ENCODE measurements at places on chromosomes 13 and 19.

GRCh38 chr13:31980830-31981229 is 50.7 kb upstream of the FRY start:
- no peak for DNase-seq

DNA sequence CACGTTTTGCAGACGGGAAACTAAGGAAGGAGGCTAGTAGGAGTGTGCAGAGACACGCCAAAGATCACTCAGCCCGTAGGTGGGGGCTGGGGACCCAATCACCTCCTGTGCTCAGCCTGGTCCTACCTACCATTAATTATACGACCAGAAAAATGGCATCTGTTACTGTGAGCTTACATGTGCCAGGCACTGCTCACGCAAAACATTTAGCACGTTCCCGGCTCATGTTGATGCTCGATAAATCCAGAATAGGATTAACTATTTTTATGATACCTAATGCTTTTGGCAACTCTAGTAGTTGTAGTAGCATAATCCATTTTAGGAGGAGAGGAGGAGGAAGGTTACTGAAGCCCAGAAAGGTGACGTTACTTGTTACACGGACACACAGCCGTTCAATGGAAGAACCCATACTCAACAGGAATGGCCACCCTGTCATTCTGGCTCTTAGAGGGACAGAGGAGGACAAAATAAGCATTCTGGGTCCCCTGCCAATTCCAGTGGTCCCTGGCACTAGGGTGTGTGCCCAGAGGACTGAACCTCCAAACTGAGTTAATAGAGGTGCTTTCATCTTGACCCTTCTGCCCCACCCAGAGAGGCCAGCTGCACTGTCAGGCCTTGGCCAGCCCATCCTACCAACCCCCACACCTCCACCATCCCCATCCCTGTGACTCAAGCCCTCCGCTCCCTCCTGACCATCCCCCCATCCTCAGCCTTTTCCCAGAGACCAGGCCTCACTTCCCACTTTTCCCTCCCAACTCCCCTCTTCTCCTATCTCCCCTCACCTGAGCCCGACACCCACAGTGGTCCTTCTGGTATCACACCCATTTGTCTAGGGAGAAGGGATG is 5.0 kb upstream of the EML2 start:
- DNase-seq: no peak

GRCh38 chr19:31976775-31977536 is 368.5 kb upstream of the ZNF507 start:
- no peak for DNase-seq

DNA sequence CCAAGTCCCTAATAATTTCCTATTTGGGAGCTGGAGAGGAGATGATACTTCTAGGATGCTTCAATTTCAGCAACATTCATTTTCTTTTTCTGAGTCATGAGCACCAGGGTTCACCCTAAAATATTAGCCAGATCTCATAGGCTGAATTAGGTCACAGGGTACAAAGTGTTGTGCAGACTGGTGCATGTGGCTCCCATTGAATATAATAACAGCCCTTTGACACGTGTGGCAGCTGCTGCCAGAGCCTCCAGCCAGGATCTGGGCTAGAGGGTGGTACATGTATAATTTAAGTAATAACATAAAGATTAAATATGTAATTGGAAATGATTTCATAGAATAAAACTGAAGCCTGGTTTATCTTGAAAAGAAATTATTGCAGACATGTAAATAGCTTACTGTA is 244.9 kb downstream of the ATP8A2 start:
- DNase-seq: no peak

DNA sequence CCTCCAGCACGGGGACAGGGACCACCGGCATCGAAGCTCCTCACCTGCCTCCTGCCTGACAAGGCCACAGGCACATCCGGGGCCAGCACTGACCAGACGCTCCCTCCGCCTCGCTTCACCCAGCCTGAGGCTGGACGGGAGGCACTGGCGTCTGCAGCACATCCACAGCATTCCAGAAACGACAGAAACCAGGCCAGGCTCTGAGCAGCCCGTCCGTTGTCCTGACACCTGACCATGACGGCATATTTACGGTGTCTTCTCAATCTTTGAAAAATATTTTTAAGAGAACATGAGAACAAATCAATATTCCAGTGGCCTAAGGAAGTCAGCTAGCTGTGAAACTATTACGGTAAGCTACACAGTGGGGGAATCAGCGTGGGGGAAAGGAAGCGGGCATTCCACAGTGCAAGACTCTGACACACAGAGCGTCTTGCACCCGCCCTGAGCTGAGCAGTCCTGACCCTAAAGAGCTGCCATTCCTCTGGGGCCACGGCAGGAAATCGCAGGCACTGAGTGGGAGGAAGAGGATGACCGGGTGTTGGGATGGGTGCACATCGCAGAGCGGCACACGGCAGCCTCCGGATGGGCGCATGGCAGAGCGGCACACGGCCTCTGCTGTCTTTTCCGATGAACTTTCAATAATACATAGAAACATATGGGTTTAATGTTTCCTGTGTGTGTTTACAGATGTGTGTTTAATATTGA is 26.8 kb downstream of the RASA3 start:
- no peak for DNase-seq

GRCh38 chr19:34847393-34847792 is 74.4 kb upstream of the ZNF599 start:
- no peak for DNase-seq

GRCh38 chr13:60351326-60351725 is 45.7 kb upstream of the TDRD3 start:
- DNase-seq: no peak

DNA sequence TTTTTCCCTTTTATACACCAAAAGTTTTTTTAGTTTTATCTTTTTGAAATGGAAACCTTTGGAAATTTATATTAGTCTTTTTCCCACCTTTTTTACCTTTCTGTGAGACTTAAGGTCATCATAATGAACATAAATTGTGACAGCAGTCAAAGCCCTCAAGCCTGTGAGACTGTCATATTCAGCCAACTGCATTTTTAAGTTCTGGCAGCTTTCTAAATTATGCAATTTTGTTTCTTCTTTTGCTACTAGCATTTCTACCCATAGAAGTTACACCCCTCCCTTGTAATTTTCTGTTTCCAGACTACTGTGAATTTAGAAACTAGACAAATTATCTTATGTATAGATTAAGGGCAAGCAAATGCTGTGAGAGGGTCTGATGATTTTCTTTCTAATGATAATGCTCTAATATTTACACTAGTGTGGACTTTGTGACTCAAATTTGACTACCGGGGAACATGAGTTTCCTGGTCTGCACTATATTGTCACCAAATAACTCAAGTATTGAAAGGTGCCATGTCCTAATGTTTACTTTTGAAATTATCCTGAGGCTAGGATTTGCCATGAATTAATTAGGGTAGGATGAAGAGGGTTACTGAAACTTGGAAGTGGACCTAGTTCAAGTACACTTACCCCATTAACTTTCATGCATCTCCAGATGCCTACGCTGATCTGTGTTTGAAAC is 43.7 kb downstream of the FRY start:
- no peak for DNase-seq

DNA sequence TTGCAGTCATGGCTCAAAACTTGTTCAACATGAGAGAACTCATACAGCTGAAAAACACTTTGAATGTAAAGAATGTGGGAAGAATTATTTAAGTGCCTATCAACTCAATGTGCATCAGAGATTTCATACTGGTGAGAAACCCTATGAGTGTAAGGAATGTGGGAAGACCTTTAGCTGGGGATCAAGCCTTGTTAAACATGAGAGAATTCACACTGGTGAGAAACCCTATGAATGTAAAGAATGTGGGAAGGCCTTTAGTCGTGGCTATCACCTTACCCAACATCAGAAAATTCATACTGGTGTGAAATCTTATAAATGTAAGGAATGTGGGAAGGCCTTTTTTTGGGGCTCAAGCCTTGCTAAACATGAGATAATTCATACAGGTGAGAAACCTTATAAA is 20.1 kb downstream of the ZNF283 start:
- no peak for DNase-seq

DNA sequence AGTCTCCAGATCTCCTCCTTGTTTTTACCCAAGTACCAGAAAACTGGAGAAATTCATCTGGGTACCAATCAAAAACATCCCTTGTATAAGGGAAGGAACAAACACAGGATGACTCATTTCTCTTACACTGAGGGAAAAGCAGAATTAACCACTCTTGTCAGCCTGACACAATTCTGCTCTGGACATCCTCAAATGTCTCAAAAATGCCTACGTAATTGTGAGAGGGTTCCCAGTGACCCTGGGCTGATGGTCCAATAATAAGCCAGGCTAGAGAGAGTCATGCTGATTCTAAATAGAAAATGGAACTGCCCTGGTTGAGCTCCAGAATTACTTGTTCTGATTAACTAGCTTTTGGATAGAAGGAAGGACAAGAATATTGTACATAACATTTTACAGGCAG is 14.5 kb downstream of the ZNF708 start:
- no peak for DNase-seq

DNA sequence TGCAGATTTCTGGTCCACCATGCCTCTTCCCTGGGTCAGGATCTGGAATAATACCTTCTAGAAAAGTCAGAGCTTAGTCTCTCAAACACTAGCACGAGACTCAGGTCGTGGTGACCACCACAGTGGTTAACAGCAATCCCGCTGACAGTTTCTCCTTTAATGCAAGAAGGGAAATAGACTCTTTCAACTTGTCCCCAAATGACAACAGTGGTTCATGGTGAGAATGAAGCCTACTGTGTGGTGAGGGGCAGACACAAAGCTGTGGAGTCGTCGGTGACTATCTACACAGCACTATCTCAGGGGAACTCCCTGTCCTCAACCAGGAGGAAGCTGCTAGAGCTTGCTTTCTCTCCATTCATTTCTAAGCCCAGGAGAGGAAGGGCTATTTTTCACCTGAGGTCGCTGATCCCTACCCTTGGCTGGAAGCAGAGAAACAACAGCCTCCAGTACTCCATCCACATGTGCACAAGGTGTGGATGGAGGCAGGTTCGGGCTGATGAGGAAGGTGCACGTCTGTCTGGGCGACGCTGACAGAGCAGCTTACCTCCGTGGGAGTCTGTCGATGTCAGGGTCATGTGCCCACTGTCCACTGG is 72.4 kb downstream of the STK24 start:
- DNase-seq: no peak

DNA sequence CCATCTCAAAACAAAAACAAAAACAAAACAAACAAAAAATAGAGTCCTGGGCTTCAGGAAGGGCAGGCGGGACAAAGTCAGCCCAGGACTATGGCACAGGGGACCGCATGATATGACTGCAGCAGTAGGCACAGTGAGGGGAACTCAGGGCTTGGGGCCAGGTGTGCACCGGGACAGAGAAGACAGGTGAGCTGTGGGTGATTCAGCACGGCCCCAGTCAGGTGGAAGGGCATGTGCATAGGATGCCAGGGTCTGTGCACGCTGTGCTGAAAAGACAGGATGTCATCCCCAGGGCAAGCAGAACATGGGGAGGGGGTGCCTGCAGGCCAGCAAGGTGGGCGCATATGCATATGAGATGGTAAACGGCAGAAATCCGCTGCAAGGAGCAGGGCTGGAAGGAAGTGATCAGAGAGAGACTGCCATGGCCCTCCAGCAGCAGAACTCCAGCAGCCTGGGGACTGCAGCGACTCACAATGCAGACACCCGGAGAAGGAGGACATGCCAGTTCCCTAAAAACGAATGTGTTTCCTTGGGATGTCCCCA is 15.0 kb downstream of the EPS15L1 start:
- DNase-seq: no peak

DNA sequence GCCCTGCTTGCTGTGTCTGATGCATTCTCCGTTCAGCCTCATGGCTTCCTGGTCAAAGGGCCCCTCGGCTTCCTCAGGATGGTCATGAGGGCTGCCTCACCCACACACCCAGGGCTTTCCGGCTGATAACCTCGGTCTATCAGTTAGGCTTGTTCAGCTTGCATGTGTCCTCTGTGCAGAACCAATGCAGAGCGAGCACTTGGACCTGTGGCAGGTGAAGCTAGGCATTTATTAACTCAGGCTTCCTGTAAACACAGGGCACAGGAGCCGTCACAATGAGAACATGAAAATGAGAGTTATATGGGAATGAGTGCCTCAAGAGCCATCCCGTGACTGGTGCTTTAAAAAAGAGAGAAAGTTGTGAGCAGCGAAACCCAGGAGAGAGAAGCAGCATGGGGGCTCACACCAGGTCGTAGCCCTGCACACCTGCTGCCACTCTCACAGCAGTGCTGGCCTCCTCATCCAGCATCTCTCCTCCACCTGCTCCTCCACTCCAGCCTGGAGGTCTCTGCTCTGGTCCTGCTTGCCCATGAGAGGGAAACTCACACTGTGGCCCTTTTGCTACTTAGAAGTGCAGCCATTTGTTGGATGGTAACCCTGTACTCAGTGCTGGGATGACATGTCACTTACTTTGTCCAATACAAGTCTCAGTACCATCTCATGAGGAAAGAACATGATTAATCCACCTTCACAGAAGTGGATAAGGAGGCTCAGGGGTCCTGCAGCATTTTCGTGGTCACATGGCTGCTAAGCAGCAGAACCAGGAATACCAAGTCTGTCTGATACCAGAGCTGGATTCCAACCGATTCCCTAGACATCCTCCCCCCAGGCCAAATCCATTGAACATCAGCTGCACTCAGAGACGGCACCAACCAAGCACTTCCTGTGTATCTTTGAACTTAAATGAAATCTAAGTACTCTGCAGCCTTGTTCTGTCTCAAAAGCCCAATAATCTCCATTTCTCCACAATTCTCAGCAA is 50.5 kb upstream of the IRS2 start:
- DNase-seq: no peak

DNA sequence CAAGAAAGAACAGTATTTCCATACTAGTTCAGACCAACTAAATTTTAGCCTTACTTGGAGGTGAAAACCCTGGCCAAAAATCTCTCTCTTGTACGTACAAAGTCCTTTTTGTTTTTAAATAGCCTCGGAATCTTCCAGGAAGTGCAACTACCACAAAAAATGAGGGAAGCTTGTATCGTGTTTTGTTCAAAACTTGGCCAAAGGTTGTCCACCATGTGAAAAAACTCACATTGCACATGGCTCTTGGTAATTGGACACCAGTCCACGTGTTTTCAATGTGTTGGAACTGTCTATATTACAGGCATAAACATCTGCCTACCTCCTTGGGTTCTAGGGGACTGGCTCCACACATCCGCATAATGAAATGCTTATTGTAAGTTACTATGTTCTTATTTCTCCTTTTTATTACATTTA is 15.2 kb upstream of the STRN4 start:
- no peak for DNase-seq

DNA sequence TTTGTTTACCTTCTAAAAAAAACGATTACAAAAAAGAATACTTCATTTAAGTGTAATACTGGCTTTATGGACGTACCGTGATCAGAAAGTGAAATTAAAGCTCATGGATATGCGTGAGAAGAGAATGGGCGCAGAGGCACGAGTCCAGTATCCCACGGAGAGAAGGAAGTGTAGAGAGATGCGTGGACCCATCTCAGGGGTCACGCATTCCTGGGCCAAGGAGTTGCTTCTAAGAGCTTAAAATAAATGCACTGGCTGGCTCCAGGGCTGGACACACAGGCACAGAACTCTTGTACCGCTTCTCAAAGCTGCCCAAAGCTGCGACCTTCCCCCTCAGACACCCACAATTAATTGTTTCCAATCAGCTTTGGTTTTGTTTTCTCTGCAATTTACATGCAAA is 8.7 kb upstream of the SPC24 start:
- no peak for DNase-seq

GRCh38 chr19:41434450-41434849 is 5.3 kb downstream of the DMAC2 start:
- DNase-seq: no peak

All from NCI-H345 (cell line).